RPMI8226 (cell line): ENCODE measurements at places on chromosomes 7 and 10.
A peak's percentile ranks its signal among the peaks of the same experiment; 100 is the strongest.

GRCh38 chr7:137304624-137305235, 38.8 kb downstream of the PTN start:
- DNase-seq, result no peak

GRCh38 chr10:71246591-71247413, 34.4 kb downstream of the UNC5B start:
- no peak for DNase-seq

- DNase-seq, result peak; percentile 87
These were observed at the start of gene FRAT2 for GRCh38 chr10:97334370-97335175. Gene FRAT2 (minus strand): TSS chr10:97334729. CDS start chr10:97334572, 157 bp downstream.

DNA sequence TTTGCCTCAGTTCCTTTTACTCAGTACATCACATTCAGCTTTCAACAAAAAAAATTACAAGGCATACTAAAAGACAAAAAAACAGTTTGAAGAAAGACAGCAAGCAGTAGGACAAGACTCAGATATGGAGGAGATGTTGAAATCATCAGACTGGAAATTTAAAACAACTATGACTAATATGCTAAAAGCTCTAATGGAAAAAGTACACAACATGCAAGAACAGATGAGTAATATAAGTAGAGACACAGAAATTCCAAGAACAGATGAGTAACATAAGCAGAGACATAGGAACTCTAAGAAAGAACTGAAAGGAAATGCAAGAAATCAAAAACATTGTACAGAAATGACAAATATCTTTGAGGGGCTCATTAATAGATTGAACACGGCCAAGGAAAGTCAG, 402.6 kb downstream of the NEBL start:
- DNase-seq, result no peak

- no peak for DNase-seq
These were observed 25.0 kb downstream of the VTI1A start for GRCh38 chr10:112471878-112472487.

DNA sequence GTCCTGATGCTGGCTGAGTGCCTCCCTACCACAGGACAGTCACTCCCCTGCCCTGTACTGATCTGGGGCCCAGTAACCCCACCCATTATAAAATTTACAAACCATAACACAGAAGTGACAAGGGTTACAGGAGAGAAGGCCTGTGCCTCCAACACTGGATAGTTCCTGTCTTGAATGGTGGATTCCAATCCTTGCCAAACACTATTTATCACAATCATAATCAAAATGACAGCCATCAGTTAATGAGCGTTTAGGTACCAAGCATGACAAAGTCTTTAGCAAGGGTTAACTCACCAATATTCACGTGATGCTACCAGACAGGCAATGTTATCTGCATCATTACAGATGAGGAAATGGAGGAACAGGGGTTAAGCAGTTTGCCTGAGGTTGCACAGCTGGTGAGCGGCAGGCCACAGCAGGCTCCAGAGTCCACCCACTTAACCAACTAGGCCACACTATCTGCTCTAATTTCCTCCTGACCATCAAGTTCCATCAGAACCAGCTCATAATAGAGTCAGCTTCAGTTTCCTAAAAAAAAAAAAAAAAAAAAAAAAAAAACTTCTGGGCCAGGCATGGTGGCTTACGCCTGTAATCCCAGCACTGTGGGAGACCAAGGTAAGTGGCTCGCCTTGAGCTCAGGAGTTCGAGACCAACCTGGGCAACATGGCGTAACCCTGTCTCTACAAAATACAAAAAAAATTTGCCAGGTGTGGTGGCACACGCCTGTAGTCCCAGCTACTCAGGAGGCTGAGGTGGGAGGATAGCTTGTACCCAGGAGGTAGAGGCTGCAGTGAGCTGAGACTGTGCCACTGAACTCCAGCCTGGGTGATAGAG, 14.2 kb downstream of the PDLIM1 start:
- DNase-seq, result no peak

DNA sequence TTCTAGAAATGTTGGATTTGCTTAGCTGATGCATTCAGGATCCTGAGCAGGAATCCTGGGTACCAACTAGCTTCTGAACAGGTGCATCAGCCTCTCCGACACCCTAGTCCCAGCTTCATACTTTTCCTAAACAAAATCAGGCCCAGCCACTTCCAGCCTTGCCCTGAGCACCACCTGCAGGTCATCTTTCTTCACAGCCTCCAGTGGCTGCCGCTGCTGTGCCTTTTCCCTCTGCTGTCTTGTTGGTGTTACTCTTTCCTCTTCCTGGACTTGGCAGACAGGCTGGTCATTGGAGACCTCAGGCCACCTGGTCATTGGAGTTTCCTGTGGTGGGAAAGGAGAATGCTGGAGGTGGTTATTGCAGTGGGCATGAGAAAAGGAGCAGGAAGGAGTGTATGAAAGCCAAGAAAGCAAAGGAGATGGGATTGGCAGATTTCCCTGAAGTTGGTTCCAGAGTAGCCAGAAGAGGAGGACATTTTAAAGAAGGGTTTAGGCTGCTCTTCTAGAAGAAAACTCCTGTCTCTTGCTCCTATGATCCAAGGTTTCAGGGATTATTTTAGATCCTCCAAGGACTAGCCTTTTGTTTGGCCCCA, 48.2 kb upstream of the NFKB2 start:
- no peak for DNase-seq

DNA sequence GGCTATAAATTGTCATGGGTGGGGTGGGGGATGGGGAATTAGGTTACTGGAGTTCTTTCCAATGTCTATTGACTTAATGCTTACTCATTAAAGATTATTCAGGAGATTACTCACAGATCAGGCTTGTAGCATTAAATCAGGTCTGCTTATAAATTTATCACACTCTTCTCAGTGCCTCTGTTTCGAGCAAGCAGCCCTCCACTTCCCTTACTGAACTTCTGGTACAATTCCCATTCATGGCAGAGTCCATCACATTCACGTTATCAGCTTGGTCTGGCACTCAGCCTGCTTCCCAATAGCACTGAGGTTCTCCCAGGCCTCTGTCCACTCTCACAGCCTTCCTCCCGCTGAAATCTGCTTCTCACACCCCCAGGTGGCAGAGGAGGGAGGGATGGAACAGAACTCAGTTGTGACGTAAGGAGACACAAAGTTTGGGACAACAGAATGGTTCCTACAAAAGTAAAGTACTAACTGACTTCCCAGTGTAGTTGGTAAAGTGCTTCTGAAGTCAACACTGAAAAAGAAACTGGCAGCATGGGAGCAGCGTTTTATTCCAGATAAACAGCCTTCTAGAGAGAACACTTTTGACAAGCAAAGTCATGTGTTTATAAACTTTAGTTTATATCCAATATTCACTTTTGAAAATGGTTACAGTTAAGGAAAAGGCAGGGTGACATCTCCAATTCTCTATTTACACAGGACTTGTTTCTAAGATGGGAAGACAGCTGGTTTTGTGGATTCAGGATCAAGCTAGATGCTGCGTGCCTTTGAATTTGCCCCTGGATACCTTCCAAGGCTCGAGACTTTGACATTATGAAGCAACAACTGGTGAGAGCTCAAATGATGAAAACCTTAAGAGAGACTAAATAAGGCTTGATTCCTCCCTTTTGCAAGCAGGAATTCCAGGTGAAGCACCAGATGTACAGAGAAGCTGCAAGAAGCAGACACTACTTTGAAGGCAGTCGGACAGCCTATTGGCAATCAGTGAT, 81.4 kb downstream of the ATXN7L1 start:
- DNase-seq, result no peak

- no peak for DNase-seq
These were observed 6.5 kb downstream of the WDR91 start for GRCh38 chr7:135204876-135205275.

DNA sequence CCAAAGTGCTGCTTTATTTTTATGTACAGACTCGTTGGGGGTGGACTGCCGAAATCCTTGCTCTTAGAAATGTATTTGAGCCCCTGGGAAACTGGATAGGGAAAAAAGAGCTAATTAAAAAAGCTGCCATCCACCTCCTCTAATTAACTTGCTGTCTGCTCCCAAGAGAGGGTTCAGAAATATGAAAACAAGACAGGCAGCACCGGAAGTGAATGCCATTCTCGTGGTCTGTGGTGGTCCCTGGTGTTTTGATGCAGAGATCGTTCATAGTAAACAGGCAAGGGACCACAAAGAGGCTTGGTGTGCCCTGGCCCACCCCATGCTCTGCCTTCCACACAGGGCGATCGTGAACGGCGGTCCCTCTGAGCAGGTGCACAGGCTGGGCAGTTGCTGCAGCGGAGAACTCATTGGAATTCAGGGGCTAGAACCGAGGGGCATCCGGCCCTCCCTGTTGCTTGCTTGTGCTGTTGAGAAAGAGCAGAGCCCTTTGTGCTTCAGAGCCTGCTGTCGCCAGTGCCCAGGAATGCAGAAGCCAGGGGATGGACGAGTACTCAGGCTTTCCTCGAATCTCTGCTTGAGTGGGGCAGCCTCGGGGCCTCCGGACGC, 79.1 kb upstream of the BTBD16 start:
- DNase-seq, result no peak

DNA sequence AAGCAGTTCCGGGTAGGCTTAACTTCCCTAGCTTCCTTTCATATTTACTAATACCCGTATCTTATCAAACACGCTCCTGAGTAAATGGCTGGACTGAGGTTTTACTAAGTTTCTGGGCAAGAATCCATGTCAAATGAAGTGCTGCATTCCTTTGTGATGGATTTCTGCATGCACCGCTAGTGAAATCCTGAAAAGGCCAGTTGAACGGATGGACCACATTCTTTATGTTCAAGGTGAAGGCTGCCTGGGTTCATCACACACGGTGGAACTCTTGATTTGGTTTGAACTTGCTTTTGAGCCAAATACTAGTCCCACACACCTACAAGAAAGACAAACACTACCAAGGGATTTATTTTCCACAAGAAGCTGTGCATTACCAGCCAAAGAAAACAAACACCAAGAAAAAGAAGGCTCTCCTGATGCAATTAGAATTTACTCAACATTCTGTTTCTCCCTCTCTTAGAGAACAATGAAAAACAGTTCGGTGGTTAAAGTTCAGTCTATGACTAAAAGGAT, 255.0 kb upstream of the SEMA3C start:
- DNase-seq, result no peak

GRCh38 chr10:74384615-74385183, 233.7 kb downstream of the ADK start:
- DNase-seq, result no peak

- no peak for DNase-seq
These were observed 43.3 kb downstream of the RTKN2 start for GRCh38 chr10:62225362-62225761.

GRCh38 chr7:4067476-4067760, 614.7 kb upstream of the FOXK1 start:
- no peak for DNase-seq

- no peak for DNase-seq
These were observed 121.4 kb upstream of the PHYHIPL start for GRCh38 chr10:59055045-59055444.

- peak; percentile 21 for DNase-seq
These were observed 127.7 kb downstream of the NRBF2 start for GRCh38 chr10:63260860-63261251.

GRCh38 chr7:82258181-82258580, 185.4 kb downstream of the CACNA2D1 start:
- no peak for DNase-seq

DNA sequence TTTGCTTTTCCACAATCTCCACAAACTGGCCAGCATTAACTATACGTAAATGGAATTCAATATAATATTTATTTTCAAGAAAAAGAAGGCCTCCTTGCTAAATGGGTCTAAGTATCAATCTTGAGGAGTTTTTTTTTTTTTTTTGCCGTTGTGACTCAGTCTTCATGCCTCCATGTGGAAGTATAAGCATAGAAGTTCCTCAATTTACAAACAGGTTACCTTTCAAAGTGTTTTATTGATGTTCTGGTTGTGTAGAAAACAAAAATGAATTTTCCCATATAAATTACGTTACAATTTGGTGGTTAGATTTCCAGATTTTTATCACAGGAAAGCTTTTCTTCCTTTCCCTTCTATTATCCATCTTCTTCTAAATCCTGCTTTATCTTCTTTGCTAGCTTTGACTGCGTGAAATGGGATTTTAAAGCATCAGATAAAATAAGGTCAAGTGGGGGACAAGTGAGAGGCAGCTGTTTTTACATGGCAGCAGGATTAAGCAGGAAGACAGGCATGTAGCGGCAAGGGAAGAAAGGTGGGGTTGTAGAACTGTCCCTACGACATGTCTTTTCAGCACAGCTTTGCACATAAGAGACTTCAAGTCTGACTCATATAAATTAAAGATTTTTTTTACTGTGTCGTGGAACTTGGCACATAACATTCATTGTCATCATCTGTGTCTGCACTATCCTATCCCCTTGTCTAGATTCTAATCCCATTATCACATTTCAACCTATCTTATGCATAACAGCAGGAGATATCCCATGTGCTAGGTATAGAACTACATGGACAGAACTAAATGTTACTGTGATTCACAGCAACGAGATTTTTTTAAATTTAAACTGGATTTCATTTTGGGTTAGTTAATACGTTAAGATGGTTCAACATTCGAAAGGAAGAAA, 135.3 kb upstream of the FAM3C start:
- no peak for DNase-seq

- no peak for DNase-seq
These were observed 136.1 kb downstream of the CELF2 start for GRCh38 chr10:11153766-11154165.

- no peak for DNase-seq
These were observed 1.3 kb downstream of the SNX10 start for GRCh38 chr7:26292768-26293560.

DNA sequence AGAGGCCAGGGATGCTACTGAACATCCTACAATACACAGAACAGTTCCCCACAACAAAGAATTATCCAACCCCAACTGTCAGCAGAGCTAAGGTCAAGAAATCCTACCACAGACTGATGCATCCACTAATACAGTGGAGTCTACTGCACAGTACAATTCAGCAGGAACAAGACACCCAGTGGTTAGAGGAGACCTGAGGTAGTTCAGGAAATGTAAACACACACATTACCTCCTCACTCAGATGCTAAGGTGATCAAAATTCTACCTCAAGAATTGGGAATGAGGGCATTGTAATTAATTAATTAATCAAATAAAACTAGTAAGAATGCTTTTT, 91.4 kb downstream of the ZFAND4 start:
- no peak for DNase-seq

- no peak for DNase-seq
These were observed 46.6 kb upstream of the KLF6 start for GRCh38 chr10:3831608-3832007.

- no peak for DNase-seq
These were observed 396.7 kb upstream of the SORCS1 start for GRCh38 chr10:107561136-107561650.
